T-helper 2 cell (primary cell): ENCODE measurements at places on chromosomes 7 and 10.

GRCh38 chr10:9452056-9452455, 1397.6 kb downstream of the GATA3 start:
- DNase-seq, result no peak

GRCh38 chr10:30607814-30608213, 21.7 kb downstream of the LYZL2 start:
- no peak for DNase-seq

DNA sequence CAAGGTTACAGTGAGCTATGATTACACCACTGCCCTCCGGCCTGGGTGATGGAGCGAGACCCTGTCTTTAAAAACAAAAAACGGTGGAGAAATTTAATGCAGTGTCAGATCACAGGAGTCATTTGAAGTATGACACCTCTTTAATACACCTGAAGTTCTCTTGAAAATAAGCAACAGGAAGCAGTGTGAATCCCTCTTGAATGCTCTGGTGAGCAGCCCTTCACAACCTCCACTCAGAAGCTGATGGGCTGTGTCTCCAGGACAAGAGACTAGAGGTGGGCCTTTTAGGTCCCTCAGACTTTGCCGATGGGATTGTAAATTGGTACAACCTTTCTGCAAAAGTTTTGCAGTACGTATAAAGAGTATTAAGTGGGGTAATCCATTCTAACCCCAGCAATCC, 50.1 kb downstream of the CYP26A1 start:
- DNase-seq, result no peak

- no peak for DNase-seq
These were observed 93.9 kb downstream of the CCDC3 start for GRCh38 chr10:12907656-12908055.

GRCh38 chr7:47587976-47588375, 6.1 kb upstream of the TNS3 start:
- no peak for DNase-seq

DNA sequence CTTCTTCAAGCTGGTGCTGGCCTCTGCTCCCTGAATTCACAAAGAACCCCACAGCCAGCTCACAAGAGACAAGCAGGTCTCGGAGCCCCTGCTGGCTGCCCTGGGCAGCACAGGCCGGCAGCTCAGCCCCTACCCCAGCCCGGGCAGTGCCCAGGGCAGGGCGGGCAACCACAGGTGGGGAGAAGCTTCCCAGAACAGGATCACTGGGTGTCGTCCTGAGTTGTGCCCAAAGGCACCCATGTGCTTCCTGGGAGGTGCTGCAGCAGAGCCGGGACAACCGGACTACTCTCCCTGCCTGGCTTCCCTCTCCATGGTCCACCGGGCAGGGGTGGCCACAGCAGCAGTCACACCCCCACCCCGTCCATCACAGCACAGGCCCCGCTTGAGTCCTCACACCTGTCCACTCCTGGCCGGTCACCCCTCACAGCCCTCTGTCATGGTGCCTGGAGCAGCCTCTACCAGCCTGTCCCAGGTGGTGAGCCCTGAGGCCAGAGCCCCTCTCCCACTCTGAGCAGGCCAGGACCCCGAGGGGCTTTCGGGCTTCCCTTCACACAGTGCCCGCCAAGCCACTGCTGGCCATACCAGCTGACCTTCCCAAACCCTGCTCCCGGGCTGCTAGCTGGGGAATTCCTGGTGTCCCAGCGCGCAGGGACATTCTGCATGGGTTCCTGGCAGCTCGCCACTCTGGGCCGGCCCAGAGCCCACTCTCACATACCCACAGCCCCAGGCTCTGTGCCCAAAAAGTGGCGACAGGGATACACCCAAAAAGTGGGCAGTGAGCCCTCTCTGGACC, 3.1 kb downstream of the RASGEF1A start:
- no peak for DNase-seq

DNA sequence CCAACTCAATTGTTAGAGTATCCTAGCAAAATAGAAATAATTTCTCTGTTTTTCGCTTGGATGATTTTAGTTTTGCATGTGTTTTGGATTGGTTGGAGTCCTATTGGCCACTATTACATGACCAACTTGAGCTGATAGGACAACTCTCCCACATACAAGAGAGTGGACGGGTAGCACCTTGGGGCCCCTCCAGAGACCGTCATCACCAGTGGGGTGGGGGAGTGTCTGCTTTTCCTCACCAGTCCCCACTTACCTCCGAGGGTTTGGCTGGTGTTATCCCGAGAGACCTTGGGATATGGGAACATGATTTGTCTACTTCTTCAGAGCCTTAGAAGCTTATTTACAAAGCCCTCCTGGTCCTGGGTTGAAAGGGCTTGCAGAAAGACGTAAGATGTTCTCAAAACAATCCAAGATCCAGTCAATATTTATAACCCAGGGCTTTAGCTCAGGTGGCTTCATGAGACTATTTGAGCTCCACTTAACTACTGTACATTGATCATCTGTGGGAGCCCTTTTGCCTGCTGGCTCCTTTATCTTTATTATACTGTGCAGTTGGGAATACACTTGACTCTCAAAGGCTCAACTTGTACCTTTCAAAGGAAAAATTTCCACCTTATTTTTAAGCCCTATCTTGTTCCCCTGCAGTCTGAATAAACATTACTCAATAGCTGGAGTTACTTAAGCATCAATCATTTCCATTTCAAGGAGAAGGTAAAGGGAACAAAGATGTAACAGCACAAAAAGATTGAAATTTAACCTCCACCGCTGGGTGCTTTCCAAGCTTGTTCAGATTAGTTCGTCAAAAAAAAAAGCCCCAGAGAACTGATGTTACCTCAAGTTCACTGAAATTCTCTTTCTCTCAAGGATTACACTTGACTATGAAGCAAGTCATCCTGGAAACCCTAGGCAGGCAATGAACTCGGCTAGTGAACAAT, 119.7 kb downstream of the WDR11 start:
- no peak for DNase-seq

DNA sequence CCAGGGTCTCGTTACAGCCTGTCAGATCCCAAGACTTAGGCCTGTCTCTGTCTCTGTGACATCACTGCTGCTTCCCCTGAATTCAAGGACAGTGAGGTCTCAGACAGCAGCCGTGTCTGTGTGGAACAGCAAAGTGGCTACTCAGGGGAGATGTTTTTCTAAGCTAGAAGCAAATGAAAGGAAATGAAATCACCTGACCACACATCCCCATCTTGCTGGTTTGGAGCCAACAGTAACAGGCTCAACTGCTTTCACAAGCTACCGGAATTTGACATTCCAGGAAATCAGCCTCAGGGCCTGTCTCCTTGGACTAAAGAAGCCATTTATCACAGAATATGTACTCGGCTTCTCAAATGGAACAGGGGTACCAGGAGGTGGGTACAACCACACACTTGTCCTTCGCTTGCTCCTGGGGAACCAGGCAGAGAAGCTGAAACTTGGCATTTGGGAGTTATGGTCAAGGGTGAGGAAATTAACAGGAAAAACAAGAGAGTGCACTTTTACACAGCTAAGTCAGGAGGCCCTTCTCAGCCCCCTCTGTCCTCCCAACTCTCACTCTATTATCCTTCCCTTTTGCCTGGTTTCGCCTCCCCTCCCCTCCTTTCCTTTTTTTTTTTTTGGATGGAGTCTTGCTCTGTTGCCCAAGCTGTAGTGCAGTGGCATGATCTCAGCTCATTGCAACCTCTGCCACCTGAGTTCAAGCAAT, 73.2 kb downstream of the SPDYE5 start:
- no peak for DNase-seq
